ENCODE measurements at places on chromosomes 5 and 9.
A peak's percentile ranks its signal among the peaks of the same experiment; 100 is the strongest.

- DNase-seq: no peak
Measured at GRCh38 chr9:104556830-104557634, 11.9 kb upstream of the OR13C8 start.

DNA sequence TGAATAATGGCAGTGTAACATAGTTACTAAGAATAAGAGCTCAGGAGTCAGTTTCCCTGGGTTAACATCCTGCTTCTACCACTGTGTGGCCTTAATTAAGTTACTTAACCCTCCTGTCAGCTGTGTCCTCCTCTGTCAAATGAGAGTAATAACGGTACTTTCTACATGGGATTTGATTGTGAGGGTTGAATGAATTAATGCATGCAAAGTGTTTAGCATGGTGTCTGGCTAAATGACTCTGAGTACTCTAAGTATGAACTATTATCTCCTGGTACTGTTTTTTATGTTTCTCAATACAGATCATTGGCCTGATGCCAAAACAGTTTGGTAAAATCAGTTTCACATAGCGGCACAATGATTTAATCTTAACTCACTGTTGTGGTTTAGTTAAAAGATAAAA, 19.6 kb downstream of the ZNF131 start:
- no peak for DNase-seq

DNA sequence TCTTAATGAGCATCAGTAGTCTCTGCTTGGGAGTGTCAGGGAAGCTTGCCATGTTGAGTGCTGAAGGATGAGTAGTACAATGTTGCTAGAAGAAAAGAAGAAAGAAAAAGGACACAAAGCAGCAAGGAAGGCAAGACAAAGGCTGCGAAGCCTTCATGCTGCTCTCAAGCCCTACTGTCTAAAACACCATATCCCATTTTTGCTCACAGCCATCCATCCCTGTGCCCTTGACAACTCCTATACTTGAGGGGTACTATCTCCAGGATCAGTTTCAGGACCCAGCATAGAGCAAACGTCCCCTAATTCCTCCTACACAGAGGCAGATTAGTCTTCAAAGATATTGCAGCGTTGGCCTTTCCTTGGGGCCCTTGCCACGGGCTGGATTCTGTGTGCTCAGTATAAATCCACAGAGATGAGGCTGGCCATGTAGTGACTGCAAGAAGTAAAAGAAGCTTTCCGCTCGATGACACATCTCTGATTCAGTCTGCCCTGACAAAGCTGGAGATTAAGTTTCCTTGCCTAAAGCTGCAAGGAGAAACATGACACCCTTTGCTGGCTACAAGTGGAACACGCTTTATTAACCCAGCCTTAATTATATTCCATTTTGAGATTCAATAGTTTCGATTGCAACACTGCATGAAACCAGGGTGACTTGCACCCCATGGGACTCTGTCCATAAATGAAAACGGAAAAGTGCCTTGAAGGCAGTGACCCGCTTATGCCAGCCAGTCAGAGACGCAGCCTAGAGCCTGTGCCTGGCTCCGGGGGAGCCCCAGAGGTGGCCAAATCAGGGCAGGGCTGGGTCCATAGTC, 304.6 kb downstream of the ACTL7B start:
- peak; percentile 87 for DNase-seq

DNA sequence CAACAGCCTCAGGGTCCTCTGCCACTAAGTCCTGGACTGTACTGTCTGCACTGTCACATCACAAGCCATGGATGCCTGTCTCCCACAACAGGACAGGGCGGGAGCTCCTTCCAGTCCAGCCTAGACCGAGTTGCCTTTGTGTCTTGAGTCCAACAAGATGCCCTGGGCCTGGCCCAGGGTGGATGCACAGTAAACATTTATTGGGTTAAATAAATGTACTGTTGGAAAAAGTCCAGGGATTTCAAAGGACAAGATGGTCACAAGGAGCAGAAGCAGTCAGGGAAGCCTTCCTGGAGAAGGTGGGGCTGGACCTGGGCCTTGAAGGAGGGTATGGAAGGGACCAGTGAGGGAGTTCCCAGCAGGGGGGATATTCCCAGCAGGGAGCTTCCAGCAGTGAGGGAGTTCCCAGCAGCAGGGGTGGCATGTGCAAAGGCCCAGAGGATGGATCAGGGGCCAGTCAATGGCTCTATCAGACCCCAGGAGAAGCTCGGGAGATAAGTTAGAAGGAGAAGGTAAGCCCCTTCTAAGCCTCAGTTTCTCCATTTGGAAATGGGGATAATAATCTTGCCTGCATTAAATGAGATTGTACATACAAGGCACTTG, 72.7 kb upstream of the NEURL1B start:
- DNase-seq: no peak

- DNase-seq: no peak
Measured at GRCh38 chr9:29208670-29209069, 1635.4 kb upstream of the C9orf72 start.

GRCh38 chr5:180908998-180909731, 10.2 kb downstream of the BTNL8 start:
- DNase-seq: no peak

GRCh38 chr5:89337-90286, 2.4 kb upstream of the PLEKHG4B start:
- no peak for DNase-seq

DNA sequence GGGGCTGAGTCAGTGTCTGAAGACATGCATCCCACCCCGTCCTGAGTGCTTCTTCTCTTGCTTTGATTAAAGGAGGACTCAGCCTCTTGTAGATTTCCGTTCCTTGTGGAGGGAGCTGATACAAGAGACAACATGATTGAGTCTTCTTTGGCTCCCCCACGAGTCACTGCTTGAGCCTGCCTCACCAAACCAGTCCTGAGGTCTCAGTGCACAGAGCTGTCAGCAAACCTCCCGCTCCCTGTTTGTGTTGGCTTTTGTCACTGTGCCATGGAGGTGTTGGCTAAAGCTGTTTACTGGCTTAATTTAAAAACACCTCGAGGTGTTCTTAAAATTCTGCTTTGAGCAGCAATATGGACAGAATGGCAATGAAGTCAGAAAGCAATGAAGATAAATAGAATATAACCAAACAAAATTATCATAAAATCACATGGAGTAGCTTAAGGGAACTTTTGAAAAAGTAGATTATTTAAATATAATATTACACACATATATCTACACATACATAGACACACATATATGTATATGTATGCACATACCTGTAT, 234.1 kb upstream of the ANKRD55 start:
- no peak for DNase-seq

- no peak for DNase-seq
Measured at GRCh38 chr5:88724201-88724600, 158.8 kb downstream of the MEF2C start.

DNA sequence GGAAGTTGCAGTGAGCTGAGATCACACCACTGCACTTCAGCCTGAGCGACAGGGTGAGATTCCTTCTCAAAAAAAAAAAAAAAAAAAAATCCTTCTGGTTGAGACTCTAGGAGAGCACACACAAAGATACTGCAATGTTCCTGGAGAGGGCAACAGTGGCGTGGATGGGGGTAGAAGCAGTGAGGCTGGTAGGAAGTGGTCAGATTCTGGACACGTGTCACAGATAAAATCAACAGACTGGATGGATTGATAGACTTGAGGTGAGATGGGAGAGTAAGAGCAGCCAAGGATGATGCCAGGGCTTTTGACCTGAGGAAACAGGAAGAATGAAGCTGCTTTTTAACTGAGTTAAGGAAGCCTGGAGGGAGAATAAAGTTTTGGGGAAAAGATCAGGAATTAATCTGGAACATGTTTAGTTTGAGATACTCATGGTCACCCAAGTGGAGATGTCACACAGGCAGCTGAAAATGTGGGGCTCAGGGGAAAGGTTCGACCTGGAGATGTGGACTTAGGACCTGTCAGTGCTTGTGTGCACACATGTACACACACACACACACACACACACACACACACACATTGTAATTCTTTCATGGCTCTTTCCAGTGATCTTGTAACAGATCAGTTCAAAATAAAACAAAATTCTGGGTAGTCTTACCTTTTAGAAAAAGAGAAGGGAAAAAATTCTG, 88.1 kb downstream of the FANCC start:
- DNase-seq: no peak

DNA sequence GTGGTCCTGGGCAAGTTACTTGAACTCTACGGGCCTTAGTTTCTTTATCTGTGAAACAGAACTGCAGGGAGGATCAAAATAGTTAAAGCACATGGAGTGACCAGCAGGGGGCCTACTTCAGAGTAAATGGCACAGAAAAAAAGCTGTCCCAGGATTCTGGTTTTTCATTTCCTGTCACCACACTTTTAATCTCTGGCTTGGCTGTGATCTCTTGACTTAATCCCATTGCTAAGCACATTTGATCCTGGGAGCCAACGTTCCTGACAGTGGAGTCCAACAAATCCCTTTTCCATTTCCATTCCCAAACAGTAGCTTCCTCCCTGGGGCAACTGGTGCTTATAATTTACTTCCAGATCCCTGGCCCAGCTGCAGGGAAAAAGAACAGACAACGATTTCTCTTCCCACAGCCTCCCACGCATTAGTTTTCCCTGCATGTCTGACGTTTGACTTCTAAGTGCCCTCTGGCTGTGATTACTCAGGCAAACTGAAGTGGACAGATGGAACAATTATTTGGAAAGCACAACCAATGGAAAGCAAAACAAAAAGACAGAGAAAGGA, 136.5 kb upstream of the STK32A start:
- DNase-seq: peak; percentile 69

DNA sequence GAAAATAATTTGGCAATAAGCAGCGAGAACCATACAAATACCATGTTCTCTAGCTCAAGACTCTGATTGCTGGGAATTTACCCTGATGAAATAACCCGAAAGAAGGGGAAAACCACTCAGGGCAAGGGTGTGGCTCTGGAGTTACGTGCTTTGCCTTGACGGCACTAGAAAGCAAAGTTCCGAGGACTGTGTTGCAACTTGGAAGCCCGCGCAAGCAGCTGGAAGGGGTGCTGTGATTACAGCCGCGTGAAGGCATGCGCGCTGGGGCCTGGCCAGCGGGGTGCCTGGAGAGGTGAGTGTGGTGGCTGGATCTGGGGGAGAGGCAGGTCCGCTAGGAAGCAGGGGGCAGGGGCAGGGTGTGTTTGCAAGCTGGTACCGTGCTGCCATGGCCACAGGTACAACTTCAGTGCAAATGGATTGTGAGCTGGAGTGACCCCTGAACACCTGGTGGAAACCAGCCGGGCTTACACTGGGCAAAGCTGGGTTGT, 52.6 kb upstream of the CNOT6 start:
- no peak for DNase-seq

GRCh38 chr5:83430130-83431010, 41.2 kb upstream of the VCAN start:
- DNase-seq: no peak

DNA sequence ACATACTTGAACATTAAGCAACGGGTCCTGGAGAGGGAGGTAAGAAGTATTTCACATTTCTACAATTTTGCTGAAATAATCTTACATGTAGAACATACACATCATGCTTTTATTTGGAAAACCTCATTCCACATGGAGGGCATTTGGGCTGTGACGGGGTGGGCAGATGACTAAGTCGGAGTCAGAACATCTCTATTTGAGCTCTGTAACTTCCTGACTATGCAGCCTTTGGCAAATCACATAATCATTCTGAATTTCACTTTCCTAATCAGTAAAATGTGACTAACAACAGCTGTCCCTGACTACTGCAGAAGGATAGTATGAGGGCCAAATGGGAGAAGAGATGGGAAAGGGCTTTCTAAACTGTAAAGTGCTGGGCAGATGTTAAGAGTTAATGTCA, 17.1 kb upstream of the IL6ST start:
- DNase-seq: peak; percentile 87

GRCh38 chr9:115590011-115590410, 472.1 kb upstream of the TNC start:
- DNase-seq: peak; percentile 93

DNA sequence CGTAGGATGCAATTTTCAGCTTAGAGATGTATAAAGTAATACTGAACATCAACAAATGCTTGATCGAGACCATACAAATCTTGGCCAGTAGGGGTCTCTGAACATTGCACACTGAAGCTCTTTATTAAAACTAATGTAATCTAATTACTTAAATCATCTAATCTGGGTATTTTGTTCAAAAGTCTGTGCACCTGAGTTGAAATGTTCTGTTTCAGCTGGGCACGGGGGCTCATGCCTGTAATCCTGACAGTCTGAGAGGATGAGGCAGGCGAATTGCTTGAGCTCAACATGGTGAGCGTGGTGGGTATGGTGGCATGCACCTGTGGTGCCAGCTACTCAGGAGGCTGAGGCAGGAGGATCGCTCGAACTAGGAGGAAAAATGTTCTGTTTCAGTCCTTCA, 41.0 kb downstream of the ESM1 start:
- DNase-seq: peak; percentile 3

GRCh38 chr9:136223871-136224640, 19.1 kb upstream of the LHX3 start:
- no peak for DNase-seq
